ENCODE measurements at places on chromosomes 16 and 17.

DNA sequence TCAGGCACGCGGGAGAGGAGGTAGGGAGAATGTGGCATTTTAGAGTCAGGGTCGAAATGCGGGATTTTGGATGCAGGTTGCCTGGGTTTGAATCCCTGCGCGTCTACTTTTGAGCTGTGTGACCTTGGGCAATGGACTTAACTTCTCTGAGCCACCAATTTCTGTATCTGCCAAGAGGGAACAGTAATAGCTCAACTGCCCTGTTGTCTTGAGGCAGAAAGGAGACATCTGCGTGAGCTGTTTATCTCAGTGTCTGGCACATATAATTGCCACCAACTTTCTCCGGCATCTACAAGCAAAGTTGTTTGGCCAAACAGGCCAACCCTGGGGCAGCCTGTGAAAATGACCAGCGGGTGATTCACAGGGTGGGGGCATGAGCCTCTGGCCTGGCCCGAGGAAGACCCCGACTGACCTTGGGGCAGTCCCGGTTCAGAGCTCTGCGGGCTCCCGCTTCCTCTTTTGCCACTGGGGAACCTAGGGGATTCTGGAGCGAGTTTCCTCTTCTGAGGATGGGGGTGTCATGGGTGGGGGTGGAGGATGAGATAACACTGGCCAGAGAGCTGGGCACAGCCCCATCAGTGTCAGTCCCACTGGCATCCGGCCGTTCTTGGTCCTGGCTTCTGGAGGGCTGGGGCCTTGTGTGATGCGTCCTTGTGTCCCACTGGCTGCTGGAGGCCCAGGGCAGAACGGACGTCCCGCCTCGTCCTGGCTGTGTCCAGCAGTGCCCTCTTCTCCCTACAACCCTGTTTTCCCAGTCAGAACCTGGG is 1.3 kb downstream of the SNN start:
- DNase-seq = no peak

DNA sequence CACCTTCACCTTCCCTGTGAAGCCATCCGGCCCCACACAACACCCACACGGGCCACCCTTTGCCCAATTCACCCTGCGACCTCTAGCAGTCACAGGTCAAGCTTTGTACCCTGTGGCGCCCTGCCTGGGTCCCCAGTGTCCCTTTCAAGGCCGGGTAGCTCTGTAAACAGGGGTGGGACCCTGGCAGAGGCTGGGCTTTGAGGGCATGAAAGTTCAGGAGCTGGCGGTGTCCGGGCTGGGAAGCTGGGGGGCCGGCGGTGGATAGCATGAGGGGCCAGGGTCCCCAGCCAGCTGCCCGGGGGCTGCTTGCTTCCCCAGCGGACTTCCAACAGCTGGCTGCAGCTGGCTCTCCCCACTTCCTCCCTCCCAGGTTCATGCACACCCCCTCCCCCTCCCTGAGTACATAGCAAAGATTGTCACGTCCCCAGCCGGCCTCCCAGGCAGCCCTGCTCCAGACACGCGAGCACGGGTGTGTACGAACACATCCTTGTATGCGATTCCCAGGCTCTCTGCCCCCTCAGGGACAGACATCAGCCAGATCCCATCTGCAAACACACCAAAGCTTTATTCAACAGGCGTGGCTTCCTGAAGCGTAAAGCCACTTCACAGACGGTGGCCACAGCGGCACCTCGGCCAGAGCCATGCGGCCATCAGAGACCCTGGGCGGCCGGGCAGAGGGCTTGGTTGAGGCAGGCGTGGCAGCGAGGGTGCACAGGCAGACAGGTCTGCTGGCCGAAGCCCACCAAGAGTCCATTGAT is 8.2 kb downstream of the NTHL1 start:
- no peak for DNase-seq

DNA sequence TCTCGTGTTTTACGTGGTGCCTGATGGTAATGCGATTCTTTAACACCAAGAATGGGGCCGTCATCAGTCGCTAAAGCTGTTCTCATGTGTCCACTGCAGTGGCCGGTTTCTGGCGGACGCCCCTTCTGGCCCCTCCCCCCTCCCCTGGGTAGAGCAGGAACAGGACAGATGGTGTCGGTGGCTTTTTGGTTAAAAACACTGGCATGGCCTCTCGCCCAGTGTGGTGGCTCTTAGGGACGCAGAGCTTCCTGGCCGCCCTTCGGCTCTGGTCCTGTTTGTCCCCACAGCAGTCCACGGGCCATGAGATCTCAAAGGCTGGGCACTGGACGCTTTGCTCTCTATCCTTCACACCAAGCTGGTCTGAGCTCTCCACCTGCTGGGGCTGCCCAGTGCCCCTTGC is 151.8 kb downstream of the BANP start:
- no peak for DNase-seq

DNA sequence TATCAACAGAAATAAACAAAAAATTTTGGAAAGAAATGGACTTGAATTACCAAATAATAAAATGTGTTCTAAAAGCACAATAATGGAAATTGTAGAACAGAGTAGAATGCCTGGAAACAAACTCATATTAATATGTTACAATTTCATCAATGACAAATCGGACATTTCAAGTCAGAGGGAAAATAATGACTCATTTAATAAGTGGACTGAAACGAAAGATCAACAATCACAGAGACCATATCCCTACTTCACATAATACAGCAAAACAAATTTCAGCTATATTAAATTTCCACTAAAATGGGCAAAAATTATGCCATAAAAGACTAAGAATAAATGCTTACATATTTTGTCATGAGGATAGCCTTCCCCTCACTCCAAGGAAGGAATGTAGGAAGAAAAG is 25.7 kb downstream of the CDYL2 start:
- no peak for DNase-seq

GRCh38 chr16:70681382-70682238 is 4.2 kb downstream of the MTSS2 start:
- peak; percentile 57 for DNase-seq

DNA sequence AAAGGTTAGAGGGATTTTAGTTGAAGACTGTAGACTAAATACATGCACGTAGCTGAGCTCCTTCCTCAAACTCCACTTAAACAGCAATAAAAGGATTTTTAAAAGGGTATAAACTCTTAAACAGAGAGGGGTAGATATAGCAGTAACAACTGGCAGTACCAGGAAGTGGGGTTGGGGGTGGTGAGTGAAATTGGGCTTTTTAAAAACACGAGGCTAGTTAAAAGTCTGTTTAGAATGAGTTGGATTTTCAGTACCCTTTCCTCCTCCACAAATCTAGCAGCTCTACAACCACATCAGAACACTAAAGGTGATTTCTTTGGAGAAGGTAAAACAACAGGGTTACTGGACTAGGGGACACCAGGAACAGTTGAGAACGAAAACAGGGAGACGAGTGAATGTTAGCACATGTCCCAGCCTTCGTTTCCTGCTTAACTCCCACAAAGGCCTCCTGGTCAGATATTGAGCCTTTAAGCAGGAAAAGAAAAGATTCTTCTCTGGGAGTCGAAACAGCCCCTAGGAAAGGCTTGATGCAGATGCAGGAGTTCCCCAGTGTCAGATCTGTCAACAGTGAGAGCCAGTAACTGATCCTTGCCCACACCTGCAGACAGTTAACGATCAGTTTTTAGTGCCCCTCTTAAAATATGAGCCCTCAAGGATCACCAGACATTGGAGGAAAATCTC is 13.8 kb downstream of the NETO2 start:
- DNase-seq = no peak

DNA sequence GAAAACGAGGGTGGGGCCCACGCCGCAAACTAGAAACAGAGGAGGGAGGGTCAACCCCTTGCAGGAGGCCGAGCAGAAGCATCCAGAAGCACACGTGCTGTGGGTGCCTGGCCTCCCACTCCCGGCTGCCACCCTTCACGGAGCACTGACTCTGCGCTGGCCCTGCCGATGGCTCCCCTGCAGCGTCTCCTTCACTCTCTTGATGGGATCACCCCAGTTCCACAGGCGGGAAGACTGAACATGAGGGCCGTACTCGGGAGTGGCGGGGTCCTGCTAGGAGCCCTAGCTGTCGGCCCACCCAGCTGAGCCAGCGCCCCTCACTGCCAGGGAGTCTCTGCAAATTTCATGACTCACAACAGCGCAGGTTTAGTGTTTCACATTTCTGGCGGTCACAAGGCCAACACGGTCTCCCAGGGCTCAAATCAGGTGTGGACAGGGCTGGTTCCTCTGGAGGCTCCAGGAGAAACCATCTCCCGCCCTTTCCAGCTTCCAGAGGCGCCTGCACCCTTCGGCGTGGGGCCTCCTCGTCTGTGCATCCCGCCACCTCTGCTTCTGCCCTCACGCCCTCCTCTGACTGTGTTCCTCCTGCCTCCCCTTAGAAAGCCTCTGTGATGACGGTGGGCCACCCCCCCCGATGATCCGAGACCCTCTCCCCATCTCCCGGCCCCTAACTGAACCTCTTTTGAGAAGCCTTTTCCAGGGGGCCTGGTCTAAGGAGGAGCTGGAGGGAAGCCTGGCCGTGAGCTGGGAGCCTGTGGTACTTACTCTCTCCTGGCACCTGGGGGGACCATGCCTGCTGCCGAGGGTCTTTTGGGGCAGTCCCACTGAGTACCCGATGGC is 2.0 kb downstream of the PTX4 start:
- DNase-seq = no peak

DNA sequence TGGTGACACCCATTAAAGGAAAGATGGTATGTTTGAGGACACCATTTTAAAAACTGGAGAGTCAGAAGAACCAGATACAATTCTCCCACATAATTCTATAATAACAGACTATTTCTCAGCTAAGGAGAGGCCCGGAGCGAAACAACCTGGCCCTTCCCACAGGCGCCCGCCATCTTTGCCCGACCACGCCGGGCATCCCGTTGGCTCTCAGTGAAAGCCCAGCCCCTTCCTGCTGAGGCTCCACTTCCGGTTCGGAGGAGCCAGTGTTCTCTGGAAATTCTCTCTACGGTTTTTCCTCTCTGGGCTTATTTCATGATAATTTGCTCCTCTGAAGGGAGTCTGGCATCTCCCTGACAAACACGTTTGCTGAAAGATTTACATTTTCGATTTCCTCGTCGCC is 175.7 kb downstream of the AXIN2 start:
- no peak for DNase-seq

GRCh38 chr17:62787366-62787765 is 20.7 kb downstream of the MARCHF10 start:
- DNase-seq = no peak

- no peak for DNase-seq
Observed at GRCh38 chr16:72910875-72911274, 137.1 kb downstream of the ZFHX3 start.

DNA sequence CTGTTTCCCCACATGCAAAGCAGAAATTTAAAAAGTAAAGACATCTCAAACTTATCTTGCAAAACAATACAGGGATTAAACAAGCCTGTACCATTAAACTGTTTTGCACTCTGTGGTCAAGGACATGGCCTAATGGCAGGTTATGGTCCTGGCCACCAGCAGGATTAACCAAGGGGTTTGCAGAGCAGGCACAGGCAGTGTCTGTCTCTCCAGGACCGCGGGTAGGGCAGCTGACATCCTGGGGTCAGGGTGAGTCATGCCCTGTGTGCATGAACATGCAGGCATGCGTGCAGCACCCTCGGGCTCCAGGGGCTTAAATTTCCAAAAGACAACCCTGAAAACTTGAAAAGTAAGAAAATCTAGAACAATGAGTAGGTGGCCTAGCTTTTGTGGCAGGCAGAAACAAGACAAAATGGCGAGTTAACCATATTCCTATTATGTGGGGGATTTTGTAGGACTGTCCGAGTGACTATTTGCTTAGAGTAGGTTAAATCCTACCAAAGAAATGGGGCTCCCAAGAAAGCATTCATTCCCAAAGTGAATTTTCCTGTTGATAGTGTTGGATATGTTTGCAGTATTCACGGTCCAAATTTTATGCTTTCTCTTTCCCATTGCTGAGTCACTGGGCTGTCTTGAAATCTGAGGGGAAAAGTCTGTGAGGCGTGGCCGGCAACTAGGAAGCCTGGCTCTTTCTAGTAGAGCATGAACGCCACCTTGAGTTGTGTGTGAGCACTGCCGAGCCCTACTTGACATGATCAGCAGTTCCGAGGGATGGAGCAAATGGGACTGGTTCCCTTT is 158.4 kb upstream of the FAM20A start:
- peak; percentile 79 for DNase-seq

- no peak for DNase-seq
Observed at GRCh38 chr17:43616421-43616820, 45.3 kb downstream of the MEOX1 start.

GRCh38 chr16:68217506-68217905 is 18.4 kb downstream of the ESRP2 start:
- no peak for DNase-seq

DNA sequence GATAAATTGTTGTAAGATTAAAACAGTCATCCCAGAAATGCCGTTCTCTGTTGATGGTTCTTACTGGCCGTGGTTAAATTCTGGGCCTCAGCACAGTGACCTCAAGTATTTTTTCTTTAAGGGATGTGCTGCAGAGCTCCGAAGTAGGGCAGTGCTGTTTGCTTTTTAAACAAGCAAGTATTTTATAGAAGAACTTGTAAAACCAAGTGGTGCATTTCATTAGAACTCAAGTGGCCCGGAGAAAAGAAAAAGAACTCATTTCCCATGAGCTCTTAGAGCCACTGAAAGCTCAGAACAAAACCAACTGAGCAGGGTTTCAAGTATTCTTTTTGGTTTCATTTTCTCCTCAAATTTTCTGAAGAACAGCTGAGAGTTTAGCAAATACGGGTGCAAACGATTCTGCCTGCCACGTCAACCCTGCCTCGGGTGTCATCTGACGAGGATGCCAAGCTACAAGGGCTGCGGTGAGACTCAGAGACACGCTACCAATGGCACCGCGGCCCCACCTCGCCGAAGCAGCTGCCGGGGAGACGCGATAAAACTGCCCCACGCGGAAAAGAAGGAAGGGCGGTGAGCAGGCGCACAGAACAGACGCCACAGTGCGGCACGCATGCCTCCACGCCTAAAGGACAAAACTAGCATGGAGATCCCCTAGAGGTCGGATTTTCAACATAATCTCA is 6.3 kb downstream of the LMF1 start:
- no peak for DNase-seq

GRCh38 chr17:34511931-34512330 is 67.5 kb upstream of the TMEM132E start:
- no peak for DNase-seq

DNA sequence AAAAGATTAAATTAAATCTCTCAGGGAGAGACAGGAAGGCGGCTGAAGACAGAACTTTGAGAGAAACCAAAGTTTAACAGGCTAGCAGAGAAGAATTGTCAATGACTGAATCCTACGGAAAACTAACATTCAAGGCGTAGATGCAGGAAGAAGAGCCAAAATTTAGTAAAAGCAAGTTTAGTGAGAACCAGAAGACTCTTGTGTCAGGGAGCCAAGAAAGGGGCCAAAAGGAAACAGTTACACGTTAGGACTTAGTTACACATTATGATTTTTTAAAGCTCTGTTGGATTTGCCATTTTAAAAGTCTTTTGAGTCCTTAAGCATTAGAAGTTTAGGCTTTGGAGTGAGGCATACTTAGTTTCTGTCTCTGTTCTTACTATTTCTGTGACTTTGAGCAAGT is 164.6 kb downstream of the CHD9 start:
- DNase-seq = no peak

- no peak for DNase-seq
Observed at GRCh38 chr17:19497624-19498023, 36.0 kb upstream of the SLC47A1 start.

Data from neural crest cell (in vitro differentiated cells).